ENCODE measurements at places on chromosomes 5 and 9.

GRCh38 chr5:68891718-68892117 lies 202.1 kb upstream of the SLC30A5 start:
- DNase-seq: no peak

DNA sequence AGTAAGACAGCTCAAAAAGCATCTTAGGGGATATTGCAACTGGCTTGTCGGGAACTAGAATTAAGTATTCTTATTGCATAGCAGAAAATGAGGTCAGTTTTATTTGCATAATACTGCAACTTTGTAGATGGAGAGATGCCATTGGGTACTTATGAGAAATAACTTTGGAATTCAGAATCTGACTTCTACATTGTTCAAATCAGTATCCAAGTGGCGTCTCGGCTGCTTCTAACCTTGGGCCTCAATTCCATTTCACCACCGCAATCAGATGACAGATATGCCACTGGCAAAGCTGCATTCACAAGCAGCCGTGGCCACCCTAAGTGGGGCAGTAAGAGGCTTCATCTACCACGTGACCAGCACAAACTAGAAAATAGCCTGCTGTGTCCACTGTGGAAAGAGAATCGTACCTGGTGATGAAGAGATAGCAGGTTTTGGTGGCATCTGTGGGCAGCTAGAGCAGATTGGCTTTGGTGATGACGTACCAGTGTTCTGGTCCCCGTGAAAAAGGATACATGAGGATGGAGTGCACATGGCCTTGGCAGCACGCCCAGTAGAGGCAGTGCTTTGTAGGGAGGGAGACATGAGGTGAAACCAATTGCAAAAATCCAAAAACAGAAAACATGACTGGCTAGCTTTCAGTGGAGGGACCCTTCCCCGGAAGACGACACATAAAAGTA lies 116.6 kb downstream of the KLHL3 start:
- DNase-seq: peak; percentile 90

GRCh38 chr9:131669269-131670157 lies 70.4 kb downstream of the RAPGEF1 start:
- DNase-seq: no peak

DNA sequence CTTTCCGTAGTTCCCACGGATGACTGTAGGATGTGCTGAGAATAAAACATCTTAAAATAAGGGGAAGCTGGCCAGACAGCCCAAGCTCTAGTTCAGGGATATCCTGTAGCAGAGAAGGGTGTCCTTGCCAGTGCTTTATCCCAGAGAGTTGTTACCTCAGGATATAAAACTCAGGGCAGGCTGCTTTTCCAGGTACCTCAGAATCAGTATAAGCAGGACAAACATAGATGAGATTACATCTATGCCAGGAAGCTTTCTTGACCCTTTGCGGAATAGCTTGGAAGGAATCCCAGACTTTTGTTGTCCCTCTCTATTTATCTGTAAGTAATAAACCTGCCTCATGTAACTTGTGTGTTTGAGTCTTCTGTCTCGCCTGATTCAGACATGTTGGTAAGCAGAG lies 565.7 kb downstream of the PRDM9 start:
- no peak for DNase-seq

DNA sequence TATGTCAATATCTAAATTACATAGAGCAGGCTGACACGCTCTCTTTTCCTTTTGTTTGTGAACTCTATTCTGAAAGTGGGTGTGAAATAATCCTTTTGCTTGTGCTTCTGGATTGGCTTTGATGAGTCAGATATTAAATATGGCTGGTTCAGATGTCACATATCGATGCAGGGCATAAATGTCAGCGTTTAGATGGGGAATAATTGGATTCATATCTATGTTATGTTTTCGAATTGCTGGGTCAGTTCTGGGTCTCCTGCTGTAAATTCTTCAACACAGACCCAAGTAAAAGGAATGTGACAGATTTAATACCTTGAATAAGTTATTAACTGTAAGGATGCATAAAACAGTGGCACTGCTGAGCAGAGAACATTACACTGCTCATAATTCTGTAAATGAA lies 118.7 kb upstream of the SNX2 start:
- DNase-seq: peak; percentile 64

GRCh38 chr9:3205421-3206095 lies 320.2 kb downstream of the RFX3 start:
- DNase-seq: no peak

GRCh38 chr5:1894243-1894642 lies 11.5 kb upstream of the IRX4 start:
- DNase-seq: no peak

DNA sequence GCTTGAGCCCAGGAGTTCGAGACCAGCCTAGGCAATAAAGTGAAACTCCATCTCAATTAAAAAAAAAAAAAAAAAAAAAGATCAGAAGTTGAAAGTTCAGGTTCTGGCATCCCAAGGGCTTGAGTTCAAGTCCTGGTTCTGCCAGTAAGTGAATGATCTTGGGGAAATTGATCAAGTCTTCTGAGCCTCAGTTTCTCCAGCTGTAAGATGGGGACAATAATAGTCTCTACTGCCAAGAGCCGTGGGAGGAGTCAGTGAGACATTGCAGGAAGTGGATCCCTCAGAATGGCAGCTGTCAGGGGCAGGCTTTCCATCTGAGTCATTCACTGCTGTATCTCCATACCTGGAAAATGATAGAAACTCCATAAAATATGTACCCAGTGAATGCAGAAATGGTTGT lies 37.8 kb upstream of the FUBP3 start:
- no peak for DNase-seq

GRCh38 chr5:88876714-88877113 lies 6.3 kb downstream of the MEF2C start:
- no peak for DNase-seq

DNA sequence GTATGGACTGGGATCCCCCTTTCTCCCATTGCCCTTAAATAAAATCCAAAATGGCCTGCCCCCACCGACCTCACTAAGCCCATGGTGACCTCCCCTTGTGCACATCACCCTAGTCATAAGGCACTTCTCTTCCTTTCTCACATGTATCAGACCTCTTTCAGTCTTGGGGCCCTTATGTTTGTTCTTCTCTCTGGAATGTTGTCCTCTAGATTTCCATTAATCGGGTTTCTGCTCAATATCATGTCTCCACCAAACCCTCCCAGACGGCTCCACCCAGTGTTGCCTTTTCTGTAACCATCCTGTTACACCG lies 196.3 kb downstream of the ERCC6L2 start:
- no peak for DNase-seq

GRCh38 chr5:115458003-115458409 lies 86.6 kb downstream of the FEM1C start:
- no peak for DNase-seq

DNA sequence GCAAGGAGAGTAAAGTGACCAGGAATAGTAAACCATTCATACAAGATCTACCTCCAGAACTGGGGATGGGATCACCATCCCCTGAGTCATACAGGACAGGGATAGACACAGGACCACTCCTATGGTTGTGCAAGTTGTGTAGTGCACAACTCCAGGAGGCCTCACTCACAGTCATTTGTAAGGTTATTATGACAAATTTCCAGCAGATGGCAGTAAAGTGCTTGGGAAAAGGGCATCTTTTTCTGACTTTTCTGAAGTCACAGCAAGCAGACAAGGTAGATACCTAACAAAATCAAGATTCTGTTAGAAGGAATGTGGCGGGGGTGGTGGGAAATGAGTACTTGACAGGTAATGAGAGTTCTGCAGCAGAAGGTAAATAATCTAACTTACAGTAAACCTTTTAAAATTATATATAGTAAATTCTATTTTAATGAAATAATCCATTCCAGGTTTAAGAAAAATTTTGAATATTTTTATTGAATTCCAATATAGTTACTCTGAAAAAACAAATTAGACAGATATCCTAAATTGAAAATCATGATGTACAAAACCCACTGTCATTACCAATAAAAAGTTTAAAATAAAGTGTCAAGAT lies 16.7 kb upstream of the KIF27 start:
- peak; percentile 67 for DNase-seq

- no peak for DNase-seq
Observed at GRCh38 chr9:132016456-132016855, 63.2 kb downstream of the MED27 start.

DNA sequence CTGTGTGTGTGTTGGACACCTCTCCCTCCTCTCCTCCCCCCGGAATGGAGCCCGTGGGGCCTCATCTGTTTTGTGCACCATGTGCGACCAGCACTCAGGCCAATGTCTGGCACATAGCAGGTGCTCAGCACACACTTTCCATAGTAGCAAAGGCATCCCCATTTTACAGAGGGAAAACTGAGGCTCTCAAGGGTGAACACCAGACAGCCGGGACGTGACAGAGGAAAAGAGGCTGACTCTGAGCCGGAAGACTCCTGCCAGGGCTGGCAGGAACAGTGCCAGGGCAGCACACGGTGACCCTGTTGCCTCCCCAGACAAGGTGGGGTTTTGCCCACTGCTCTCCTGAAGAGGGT lies 1.8 kb upstream of the AGPAT2 start:
- DNase-seq: no peak

GRCh38 chr5:26833596-26833995 lies 204.8 kb downstream of the CDH9 start:
- peak; percentile 54 for DNase-seq

DNA sequence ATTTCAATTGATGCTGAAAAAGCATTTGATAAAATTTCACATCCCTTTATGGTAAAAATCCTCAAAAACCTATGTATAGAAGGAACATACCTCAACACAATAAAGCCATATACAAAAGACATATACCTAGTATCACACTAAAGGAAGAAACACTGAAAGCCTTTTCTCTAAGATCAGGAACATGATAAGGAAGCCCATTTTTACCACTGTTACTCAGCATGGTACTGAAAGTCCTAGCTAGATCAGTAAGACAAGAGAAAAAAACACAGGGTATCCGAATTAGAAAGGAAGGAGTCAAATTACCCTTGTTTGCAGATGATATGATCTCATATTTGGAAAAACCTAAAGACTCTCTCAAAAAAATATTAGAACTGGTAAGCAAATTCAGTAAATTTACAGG lies 350.2 kb upstream of the PDE4D start:
- no peak for DNase-seq

- no peak for DNase-seq
Observed at GRCh38 chr5:34651791-34652190, 4.3 kb upstream of the RAI14 start.

- no peak for DNase-seq
Observed at GRCh38 chr5:113092683-113093082, 116.1 kb downstream of the DCP2 start.

- peak; percentile 46 for DNase-seq
Observed at GRCh38 chr5:50667023-50667652, 701 bp downstream of the PARP8 start.

GRCh38 chr5:35237580-35238376 lies 7.5 kb upstream of the PRLR start:
- no peak for DNase-seq

DNA sequence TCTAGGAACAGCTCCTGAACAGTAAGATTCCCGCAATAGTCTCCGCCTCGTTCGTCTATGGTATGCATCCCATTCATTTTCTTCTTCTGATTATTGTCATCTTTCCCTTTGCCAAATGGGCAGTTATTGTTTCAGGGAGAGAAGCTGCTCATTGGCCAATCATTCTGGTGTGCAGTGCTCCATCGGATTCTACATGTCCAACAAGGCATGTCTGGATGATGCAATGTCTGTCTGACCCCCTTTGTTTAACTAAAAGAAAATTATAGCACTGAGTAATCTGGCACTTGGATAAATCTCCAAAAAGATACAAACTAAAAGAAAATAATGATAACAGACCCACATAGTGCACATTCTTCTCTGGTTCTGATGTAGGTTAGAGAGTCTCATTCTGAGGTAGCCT lies 515.6 kb upstream of the DMAC1 start:
- DNase-seq: peak; percentile 38

- DNase-seq: no peak
Observed at GRCh38 chr5:157756122-157756521, 12.6 kb downstream of the LSM11 start.

DNA sequence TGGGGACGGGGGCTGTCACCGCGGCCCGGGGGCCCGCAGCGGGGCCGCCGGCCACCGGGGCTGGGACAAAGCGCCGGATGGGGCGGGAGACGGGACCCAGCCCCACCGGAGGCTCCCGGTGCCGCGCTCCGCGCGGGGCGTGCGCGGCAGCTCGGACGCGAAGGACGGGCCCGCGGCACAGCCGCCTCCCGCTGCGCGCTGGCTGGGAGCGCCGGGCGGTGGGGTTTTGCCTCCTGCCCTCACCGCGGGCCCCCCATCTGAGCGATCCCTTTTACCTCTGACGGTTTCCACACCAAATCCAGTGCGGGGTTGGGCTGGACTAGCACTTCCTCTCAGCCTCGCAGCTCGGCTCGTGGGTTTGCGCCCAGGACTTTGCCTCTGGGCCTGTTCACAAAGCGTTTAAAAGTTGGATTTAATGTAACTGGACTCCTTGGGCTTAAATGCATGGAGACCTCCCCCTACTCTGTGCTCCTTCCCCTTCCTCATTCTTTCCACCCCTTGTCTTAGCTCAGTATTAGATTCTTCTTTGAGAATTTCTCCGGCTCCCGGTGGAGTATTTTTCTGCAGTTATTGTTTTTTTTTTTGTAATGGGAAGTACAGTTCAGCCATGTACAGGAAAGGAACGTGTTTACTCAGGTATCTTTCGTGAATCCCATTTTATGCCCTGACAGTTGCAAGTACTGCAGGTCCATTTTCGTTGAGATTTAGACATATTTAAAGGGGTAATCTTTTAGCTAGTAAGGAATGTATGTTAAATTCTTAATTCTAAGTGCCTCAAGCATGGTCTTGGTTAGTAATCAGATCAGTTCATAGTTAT lies 691 bp downstream of the FCHO2 start:
- DNase-seq: peak; percentile 62

DNA sequence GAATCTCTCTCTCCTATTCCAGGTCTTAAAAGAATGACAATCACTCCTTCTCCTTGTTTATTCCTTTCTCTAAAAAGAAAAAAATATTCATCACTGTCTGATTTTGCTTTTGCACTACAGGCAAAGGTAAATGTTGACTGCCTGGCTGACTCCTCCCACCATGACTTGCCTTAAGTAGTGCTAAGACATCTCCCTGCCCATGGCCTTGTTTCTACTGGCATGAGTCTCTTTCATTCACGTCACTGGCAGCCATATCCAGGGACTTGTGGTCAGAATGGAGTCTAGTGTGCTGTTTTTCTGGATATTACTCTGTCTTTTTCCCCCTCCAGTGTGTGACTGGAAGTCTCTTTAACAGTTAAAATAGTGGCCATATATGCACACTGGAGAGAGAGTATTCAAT lies 522.9 kb upstream of the DAB2 start:
- peak; percentile 5 for DNase-seq

DNA sequence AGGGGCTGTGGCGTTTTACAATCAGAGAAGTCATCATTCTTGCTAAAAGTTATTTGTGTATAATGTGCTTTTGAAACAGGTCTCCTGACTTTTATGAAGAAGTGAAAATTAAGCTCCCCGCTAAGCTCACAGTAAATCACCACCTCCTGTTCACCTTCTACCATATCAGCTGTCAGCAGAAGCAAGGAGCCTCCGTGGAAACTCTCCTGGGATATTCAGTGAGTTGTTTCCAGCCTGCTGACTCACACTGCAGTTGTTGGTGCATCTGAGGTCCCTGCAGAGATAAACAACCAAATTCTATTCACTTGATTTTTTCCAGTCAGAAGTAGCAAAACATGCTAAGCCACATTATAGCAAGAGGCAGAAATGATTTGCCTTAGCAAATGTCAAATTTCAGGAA lies 156.7 kb downstream of the DOCK8 start:
- no peak for DNase-seq

DNA sequence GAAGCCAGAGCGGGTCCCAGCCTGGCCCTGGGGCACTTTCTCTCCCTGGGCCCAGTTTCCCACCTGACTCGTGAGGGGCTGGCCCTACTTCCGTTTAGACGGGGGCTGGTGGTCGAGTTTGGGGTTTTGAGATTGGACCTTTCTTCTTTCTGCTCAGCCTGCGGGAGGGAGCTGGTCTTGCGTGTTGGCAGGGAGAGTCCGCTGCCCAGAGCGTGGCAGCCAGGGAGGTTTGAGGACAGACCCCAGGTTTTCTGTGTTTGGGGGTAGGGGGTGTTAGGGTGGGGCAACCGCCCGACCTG lies 6.0 kb upstream of the PITX1 start:
- DNase-seq: no peak

Measured in fibroblast of skin of right biceps (primary cell).